ENCODE measurements at places on chromosomes 3 and 15.

DNA sequence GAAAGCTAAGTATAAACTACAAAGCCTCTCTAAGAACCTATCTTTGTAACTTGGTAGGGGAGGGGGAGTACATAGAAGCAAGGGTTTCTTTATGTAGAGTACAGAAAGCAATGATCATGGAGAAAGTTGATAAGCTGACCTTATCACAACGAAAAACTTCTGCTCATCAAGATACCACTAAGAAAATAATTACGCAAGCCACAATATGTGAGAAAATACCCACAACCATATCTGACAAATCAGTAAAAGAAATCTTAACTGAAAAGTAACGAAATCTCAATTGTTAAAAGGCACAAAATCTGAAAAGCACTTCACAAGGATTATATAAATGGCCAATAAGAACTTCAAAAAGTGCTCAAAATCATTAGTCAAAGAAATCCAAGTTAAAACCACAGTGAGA is 35.1 kb upstream of the RPS17 start:
- DNase-seq, result no peak

DNA sequence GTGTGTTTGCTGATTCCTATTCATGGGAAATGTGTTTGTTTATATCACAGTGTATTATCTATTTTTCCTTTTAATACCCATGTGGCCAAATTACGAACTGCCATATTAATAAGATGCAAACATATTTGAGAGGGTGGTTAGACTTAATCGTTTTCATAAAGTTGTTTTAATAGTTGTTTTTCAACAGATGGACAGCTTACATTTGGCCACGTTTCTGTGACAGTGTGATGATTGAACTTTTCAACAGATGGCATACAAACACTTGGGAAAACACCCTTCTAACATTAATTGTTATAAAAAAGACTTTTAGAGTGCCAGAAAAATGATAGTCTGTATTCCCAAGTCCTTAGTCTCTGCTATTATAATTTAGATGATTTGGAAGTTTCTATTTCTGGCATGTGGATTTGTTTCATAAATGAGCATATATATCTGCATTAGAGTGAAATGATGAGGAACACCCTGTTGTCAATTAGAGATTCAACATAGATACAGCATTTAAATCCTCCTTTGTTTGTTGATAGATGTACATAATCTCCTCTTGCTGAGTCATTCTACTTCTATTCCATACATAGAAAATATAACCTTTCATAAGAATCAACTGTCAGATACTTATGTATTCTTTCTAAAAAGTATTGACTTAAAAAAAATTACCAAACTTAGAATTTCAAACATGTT is 13.1 kb downstream of the PLAAT1 start:
- DNase-seq, result no peak

GRCh38 chr3:20669675-20670074 is 483.7 kb upstream of the SGO1 start:
- no peak for DNase-seq

DNA sequence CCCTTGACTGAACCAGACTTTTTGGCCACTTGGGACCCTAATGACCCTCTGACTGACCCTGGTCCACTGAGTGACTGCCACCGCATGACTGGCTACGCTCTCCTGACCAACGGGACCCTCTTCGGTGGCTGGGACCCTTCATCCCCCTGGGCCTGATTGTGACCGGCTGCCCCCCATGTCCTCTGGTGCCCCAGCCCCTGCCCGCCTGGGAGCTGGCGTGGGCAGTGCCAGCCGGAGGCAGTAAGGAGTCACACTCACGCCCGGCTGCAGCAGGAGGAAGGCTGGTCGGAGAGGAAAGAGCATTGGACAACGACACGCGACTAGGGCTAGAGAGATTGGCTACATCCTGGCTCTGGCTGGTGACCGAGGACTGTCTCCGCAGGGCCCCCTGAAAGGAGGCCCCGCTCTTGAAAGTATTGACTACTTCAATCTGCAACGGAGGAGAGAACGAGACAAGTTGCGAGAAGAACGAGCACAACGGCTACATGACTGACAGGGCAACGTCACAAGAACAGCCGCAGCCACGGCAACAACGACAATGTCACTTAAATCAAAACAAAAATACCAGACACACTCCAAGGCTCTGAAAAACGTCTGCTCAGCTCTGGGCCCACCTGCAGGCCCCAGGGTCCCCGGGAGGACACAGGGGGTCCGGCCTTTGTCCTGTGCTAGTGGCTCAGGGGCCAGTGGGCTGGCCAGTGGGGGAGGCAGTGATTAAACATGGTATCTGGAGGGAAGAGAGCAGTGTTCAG is 15.1 kb upstream of the SEC13 start:
- no peak for DNase-seq

- DNase-seq, result no peak
Observed at GRCh38 chr3:97816811-97817210, 5.0 kb upstream of the CRYBG3 start.

GRCh38 chr3:111338059-111338698 is 203.8 kb upstream of the CD96 start:
- DNase-seq, result peak; percentile 17

- no peak for DNase-seq
Observed at GRCh38 chr3:197203714-197204146, 94.7 kb downstream of the DLG1 start.

DNA sequence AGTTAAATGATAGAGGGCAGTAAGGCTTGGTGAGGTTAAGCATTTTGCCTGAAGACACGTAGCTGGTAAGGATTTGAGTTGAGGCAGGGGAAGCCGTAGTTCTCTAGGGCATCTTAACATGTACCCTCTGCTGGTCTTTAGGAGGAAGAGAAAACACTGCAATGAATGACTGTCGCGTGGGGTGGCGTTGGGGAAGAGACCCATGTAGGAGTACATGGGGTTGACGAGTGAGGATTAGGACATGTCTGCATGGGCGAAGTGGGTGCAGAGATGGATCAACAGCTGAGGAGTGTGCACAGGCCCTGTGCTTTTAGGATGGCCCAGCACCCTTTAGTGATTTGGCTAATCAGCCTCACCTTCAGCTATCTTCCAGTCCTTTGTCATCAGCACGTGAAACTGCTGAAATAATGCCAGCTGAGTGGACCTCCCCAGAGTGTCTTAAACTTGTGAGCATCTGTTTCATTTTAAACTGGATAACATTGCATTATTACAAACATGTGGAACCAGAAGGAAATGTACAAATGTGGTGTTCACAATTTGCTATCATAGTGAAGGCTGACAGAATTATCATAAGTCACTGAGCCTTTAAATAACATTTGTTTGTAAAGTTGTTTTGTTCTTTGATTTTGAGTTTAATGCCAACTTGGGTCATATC is 15.3 kb downstream of the P2RY14 start:
- DNase-seq, result no peak

DNA sequence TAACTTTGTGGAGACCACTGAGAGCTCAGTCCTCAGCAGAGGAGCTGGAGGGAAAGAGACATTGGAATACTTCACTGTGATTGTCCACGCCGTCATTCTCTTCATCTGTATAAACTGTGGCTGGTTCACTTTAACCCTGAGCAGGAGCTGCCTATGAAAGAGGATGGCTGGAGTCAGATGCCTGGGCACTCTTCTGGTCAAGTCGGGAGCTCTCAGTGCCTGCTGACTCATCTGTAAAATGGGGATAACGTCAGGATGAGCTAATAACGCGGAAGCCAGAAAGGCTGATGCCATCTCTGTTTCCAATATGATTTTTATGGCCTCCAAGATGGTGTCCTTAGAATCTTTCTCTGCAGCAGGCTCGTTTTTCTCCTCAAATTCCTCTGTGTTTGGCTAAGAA is 51.6 kb upstream of the MRPS22 start:
- DNase-seq, result no peak

- no peak for DNase-seq
Observed at GRCh38 chr3:118501152-118501551, 533.5 kb downstream of the IGSF11 start.

DNA sequence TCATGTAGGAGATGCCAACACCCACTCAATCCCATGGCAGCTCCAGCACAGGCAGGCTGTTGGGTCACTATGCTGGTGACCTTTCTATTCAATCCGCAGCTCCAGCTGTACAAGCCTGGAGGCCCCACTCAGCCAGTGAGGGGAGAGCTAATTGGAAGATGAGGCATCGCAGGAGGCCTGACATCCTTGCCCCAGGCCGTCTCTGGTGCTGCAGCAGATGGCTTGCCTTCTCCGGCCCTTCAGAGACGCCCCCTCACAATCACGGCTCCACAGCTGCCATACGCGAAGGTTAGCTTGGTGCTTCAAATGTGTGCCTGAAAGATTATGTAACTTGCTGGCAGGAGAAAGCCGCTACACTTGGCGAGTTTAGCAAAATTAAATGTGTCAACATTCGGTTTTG is 104.2 kb upstream of the CLSTN2 start:
- no peak for DNase-seq

DNA sequence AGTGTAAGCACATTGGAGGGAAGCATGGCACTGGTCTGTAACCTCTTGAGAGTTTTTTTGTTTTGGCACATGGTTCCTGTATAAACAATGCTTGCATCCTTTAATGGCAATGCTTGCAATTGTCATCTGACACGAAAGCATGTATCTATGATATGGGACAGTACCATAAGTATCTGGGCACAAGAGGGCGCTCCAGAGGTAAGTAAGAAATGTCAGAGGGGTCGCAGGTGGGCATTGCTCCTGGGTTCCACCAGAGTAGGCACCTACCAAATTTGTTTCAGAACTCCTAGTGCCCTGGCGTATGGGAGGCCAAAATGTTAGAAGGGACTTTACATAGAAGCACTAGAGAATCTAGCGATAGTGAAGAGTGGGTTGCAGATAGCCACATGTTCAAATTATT is 58.7 kb upstream of the BCHE start:
- DNase-seq, result no peak

DNA sequence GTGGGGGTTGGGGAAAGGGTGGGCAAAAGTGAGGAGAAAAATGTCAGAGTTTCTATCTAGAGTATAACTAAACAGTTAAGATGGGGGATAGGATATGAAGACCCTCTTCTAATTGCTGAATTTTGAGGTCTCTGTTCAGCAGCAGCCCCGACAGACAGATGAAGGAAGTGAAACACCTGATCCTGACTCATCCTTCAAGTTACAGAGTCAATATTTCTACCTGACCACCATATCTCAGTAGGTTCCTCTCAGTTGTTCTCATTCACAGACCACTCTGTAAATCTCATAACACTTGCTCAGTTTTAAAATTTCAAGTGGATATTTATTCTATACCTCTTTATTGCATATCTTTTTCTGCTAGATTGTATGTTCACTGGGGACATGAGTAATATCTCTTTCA is 69.5 kb downstream of the CCDC54 start:
- no peak for DNase-seq

DNA sequence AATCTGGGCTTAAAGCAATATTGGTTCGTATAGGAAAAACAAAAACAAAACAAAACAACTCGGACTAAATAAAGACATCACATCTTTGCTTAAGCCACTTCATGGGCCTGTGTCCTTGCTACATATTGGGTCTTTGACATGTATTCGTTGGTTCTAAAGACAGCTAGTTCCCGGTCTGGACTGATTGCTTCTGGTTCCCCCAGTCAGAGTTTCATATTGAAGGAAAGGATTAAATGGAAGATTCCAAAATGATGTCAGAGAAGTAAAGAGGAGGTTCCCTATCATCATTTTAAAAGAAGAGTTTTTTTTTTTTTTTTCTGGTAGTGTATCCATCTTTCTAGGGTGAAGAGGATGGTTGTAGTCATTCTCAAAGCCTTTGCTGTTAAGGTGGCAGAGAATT is 2.3 kb downstream of the OXSR1 start:
- no peak for DNase-seq

DNA sequence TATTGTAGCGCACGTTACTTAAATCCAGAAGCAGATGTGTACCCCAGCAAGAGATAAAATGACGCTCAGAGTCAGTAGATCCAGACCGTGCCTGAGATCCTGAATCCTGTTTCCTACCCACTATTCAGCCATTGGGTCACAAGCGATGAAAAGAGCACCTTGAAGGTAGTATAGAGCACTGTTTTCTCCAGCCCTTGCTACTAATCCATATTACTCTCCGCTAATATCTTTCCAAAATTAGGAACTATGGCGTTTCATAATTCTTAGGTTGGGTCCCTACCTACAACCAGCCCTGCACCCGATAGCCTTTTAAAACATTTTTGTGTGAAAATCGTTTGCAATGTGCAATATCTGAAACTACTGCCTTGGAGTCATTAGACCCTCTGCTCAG is 596 bp downstream of the BTD start:
- no peak for DNase-seq

GRCh38 chr3:143135150-143135549 is 15.6 kb downstream of the CHST2 start:
- no peak for DNase-seq

- no peak for DNase-seq
Observed at GRCh38 chr3:197926418-197926817, 23.6 kb upstream of the RPL35A start.

- DNase-seq, result no peak
Observed at GRCh38 chr15:62637574-62637897, 405.0 kb upstream of the TPM1 start.

- DNase-seq, result no peak
Observed at GRCh38 chr3:178419071-178419470, 117.2 kb upstream of the KCNMB2 start.

DNA sequence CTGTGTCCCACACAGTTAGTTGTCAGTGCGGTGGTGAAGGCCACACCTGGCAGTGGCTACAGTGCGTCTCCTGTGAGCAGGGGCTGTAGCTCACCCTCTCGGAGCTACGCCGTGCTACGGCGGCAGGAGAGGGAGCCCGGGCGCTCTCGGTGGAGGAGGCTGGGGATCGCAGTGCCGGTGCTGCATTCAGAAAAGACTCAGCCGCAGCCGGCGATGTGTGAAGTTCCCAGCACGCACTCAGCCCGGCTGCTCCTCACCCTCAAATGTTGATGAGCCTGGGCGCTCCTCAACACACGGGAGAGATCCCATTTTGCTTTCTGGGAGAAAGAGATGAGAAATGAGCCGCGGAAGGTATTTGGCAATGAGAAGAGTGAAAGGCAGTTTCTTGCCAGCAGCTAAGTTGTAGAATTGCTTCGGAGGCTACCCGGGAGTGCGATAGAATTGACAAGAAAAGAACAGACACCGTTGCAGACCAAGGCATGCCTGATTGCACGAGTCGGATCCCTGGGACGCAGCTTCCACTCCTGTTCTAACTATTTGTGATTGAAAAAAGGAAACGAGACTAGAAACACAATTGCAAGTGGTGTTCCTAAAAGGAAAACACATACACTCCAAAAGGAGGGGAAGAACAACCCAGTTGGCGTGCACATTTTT is at the start of gene UNC13C:
Gene UNC13C, plus strand, starts transcription at position 189 of the 654 bp plus-strand sequence. CDS start 34,463 bp downstream, outside the sequence.
- DNase-seq, result peak; percentile 16

- DNase-seq, result no peak
Observed at GRCh38 chr3:69815970-69816369, 76.7 kb downstream of the MITF start.

- no peak for DNase-seq
Observed at GRCh38 chr3:61015408-61015807, 235.8 kb downstream of the FHIT start.

DNA sequence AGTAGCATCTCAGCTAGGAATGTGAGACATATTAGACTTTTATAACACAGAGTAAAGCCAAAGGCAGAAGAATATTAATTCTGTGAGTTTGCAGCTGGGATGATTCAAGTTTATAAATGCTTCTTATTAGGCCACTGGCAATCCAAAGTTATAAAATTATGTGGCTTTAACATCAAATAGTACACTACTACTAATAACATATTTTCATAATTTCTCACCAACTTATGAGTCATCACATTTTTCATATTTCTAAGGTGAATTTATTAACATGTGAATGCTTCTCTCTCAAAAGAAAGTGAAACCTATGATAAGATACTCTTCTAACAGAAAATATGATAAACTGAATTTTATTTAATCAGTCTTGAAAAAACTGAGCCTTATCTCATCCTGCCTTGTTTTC is 1348.2 kb upstream of the ALCAM start:
- no peak for DNase-seq

GRCh38 chr15:94404733-94405283 is 173.4 kb downstream of the MCTP2 start:
- no peak for DNase-seq

Measured in NCI-H187 (cell line).